ENCODE measurements at places on chromosomes 5 and 9.

GRCh38 chr5:141402553-141403243, at the start of gene PCDHGA9:
PCDHGA9 (plus strand) TSS chr5:141402778; CDS start chr5:141402953, 175 bp downstream.
- no peak for DNase-seq

- no peak for DNase-seq
These were observed 141.9 kb upstream of the EFNA5 start for GRCh38 chr5:107812570-107813141.

DNA sequence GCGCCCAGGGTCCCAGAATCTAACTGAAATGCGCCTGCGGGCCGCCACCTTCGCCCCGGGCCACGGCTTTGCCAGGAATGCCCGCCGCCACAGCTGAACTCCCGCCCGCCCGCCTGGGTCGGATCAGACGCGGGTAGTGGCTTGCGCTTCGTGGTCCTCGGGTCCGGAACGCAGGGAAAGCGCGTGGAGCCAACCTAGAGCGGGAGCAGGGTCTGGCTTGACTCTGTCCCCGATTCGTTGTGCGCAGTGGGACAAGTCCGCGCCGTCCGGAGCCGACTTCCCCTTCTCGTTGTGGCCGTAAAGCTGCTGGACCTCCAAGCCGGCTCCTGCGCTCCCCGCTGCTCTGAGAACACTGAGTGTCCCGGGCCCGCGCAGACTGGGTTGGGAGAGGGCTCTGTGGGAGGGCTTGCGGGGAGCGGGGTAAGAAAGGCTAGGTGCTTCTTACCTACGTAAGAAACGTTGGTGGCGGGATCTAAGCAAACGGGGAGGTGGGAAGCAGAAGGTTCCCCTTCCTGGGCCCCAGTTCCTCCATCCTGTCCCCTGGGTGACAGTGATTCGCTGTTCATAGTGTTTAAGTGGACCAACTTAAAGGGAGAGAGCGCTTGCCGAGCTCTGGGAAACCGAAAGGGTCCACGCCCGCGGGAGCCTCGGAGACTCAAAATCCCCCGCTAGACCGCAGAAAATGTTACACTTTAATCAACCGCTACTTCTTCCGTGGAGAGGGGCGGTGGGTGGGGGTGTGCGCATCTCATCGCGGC, 4.4 kb upstream of the FOXE1 start:
- DNase-seq = no peak

GRCh38 chr5:150020249-150020648, 19.7 kb downstream of the HMGXB3 start:
- DNase-seq = no peak

- DNase-seq = no peak
These were observed 187.3 kb upstream of the TLE4 start for GRCh38 chr9:79384501-79384900.

Data from kidney glomerular epithelial cell (primary cell).